K562 (cell line): ENCODE measurements at places on chromosomes 3 and 15. TPM values are rescaled to one million over a fixed set of nuclear protein-coding genes. Genes with fewer than 3 reads are reported as not detected.

GRCh38 chr3:119778811-119779210 lies 3.1 kb upstream of the NR1I2 start:
- H3K27me3 ChIP-seq = no peaks in the 10 kb centered on the region
- H3K4me1 ChIP-seq = no peaks in the 10 kb centered on the region; the same call in 1 of the 2 replicates
- no peaks in the 10 kb centered on the region for H3K36me3 ChIP-seq
- H3K4me3 ChIP-seq = no peak overlapping the region
- H3K27ac ChIP-seq = no peak overlapping the region

DNA sequence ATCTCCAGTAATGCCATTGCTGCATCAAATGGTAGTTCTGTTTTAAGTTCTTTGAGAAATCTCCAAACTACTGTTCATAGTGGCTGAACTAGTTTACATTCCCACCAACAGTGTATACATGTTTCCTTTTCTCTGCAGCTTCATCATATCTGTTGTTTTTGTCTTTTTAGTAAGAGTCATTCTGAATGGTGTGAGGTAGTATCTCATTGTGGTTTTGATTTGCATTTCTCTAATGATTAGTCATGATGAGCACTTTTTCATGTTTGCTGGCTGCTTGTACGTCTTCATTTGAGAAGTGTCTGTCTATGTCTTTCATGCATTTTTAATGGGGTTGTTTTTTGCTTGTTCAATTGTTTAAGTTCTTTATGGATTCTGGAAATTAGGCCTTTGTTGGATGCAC lies 10.2 kb upstream of the GCSAM start:
- H3K36me3 ChIP-seq = no peaks in the 10 kb centered on the region
- no peak overlapping the region for H3K27ac ChIP-seq
- no peaks in the 10 kb centered on the region for H3K4me1 ChIP-seq
- H3K4me3 ChIP-seq = no peak overlapping the region
- no peaks in the 10 kb centered on the region for H3K27me3 ChIP-seq

GRCh38 chr3:6287088-6287875 lies 573.6 kb upstream of the GRM7 start:
- DNase-seq = no peak
- H3K4me1 ChIP-seq = no peaks in the 10 kb centered on the region
- H3K4me3 ChIP-seq = no peak overlapping the region
- H3K36me3 ChIP-seq = no peaks in the 10 kb centered on the region
- H3K27ac ChIP-seq = no peak overlapping the region
- no peaks in the 10 kb centered on the region for H3K27me3 ChIP-seq

DNA sequence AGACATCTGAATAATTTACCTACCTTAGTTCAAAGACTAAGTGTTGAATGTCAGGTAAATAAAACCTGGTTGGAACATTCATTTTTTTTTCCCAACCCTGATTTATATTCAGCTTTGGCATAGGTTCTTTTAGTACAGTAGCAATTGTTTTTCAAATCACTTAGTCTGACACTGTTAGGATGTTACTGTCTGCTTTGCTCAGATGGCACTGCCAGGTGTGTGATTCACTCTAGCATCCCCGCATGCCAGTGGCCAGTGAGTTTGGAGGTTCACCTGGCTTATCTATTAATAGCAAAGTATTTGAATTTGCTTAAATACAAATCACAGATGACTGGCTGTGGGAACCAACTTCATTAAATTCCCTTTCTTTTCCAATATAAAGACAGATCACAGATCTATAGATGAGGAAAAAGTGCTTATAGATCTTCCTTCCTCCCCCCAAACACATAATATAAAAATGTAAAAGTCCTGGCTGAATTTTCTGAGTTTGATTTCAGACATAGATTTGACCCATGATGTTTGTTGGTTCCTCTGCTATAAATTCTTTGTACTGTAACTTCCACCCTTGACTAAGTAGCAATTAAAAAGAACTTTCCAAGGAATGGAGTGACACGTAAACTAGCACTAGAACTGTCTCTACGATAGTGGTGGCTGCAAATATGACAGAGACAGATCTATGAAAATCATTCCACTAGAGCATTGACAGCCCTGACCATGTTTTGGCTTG lies 3.9 kb downstream of the THBS1 start:
- no peak overlapping the region for H3K27ac ChIP-seq
- no peak overlapping the region for H3K4me3 ChIP-seq
- peaks cover 43% of the 10 kb centered on the region for H3K27me3 ChIP-seq
- no peak for DNase-seq
- no peaks in the 10 kb centered on the region for H3K36me3 ChIP-seq

GRCh38 chr15:59138243-59138642 lies 33.3 kb downstream of the CCNB2 start:
- no peaks in the 10 kb centered on the region for H3K27me3 ChIP-seq
- peak; percentile 90 for DNase-seq
- no peak overlapping the region for H3K4me3 ChIP-seq
- peaks cover 48% of the 10 kb centered on the region for H3K36me3 ChIP-seq
- no peaks in the 10 kb centered on the region for H3K4me1 ChIP-seq

DNA sequence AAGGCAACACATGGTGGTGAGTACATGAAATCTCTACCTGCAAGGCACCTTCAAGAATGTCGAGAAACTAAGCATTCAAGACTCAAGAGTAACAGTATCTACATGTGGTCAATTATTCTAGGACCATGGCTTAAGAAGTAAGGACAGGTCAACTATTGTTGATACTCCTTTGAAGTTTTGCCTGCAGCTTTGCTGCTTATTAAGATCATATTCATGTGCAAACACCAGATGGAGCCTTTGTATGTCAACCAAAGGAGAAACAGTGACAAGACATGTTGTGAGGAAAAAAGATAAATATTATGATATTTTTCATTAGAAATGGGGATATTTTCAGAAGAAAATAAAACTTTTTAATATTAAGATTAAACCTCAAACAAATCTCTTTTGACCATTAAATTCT lies 52.3 kb upstream of the FGF7 start:
- peaks cover 4% of the 10 kb centered on the region for H3K4me1 ChIP-seq
- H3K4me3 ChIP-seq = no peak overlapping the region
- H3K27me3 ChIP-seq = no peaks in the 10 kb centered on the region; the same call in 2 of the 3 replicates
- DNase-seq = no peak
- no peaks in the 10 kb centered on the region for H3K36me3 ChIP-seq

- no peak overlapping the region for H3K4me3 ChIP-seq
- H3K27me3 ChIP-seq = no peaks in the 10 kb centered on the region
- no peak overlapping the region for H3K27ac ChIP-seq
These were observed 35.0 kb downstream of the CIP2A start for GRCh38 chr3:108554229-108554628.

- H3K36me3 ChIP-seq = no peaks in the 10 kb centered on the region
- H3K4me3 ChIP-seq = no peak overlapping the region
- H3K27me3 ChIP-seq = peaks cover 12% of the 10 kb centered on the region
- no peaks in the 10 kb centered on the region for H3K4me1 ChIP-seq
These were observed 292.0 kb upstream of the SLCO3A1 start for GRCh38 chr15:91561371-91562100.

GRCh38 chr15:55587321-55588069 lies 650 bp downstream of the PYGO1 start:
- peaks cover 12% of the 10 kb centered on the region for H3K27me3 ChIP-seq
- peak overlapping the region; percentile 33 for H3K4me3 ChIP-seq

DNA sequence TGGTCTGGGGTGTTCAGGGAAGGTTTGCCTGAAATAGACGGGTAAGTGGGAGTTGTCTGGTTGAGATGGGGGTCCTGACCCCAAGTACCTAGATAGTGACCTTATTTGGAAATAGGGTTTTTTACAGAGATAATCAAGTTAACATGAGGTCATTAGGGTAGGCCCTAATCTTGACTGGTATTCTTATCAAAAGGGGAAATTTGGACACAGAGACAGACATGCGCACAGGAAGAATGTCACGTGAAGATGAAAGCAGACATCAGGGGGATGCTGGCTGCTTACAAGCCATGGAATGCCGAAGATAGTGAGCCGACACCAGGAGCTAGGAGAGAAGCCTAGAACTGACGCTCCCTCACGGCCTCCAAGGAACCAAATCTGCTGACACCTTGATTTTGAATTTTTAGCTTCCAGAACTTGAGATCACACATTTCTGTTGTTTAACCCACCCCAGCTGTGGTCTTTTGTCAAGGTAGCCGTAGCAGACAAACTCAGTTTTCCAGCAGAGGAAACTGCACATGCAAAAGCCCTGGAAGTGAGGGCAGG lies 17.1 kb downstream of the BHLHE40 start:
- peak; percentile 67 for DNase-seq
- no peaks in the 10 kb centered on the region for H3K36me3 ChIP-seq
- peaks cover 68% of the 10 kb centered on the region for H3K4me1 ChIP-seq
- peak overlapping the region; percentile 95 for H3K27ac ChIP-seq
- H3K27me3 ChIP-seq = no peaks in the 10 kb centered on the region

- no peak for DNase-seq
- H3K36me3 ChIP-seq = no peaks in the 10 kb centered on the region
- H3K27ac ChIP-seq = no peak overlapping the region
- no peak overlapping the region for H3K4me3 ChIP-seq
These were observed 42.9 kb upstream of the IREB2 start for GRCh38 chr15:78394981-78395616.

The GREM1 gene
- total RNA-seq = 0.20 and 0.34 TPM in 2 replicates

The CSPG5 gene
- total RNA-seq = 2.9 and 3.3 TPM in 2 replicates

The SMCO1 gene
- 0.20 TPM in 1 of 2 replicates, not detected in the other for total RNA-seq

The KLF15 gene
- 3.7 and 4.8 TPM in 2 replicates for total RNA-seq

The GANC gene
- total RNA-seq = 14.5 and 15.0 TPM in 2 replicates
